CD4-positive, alpha-beta T cell treated with Interleukin-15 for 1 hour (primary cell): ENCODE measurements at places on chromosomes 16 and 17.

DNA sequence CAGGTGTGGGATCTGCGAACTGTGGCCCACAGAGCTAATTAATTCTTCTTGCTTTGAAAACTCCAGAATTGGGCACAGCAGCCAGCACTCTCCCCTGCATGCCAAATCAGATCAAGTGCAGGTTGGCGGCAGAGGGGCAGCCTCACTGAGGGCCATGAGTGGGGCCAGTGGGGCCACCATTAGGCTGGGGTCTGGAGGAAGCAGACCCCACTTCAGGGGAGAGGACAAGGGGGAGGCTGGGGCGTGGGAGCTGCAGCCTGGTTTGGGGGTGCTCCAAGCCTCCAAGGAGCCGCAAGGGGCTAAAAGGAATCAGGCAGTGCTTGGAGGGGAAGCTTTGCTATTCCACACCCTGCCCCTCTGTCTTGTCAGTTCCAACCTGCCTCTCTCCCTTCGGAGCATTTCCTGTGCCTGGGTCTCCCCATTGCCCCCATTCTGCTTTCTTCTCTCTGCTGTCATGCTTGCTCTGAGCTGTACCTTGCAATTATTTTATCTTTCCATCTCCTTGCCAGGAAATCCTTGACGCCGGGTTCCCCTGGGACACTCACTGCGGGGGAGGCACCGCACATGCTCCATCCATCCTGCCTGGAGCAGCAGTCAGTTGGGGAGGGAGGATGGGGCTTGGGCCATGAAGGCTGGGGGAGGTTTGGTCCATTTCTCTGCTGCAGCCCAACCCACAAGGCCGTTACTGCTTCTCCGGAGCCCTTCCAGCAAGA lies 3.3 kb upstream of the ABCC3 start:
- no peak for DNase-seq

- DNase-seq: no peak
Observed at GRCh38 chr17:78241277-78242023, 10.0 kb downstream of the TMEM235 start.

GRCh38 chr16:87395181-87395842 lies 3.2 kb downstream of the MAP1LC3B start:
- DNase-seq: no peak

DNA sequence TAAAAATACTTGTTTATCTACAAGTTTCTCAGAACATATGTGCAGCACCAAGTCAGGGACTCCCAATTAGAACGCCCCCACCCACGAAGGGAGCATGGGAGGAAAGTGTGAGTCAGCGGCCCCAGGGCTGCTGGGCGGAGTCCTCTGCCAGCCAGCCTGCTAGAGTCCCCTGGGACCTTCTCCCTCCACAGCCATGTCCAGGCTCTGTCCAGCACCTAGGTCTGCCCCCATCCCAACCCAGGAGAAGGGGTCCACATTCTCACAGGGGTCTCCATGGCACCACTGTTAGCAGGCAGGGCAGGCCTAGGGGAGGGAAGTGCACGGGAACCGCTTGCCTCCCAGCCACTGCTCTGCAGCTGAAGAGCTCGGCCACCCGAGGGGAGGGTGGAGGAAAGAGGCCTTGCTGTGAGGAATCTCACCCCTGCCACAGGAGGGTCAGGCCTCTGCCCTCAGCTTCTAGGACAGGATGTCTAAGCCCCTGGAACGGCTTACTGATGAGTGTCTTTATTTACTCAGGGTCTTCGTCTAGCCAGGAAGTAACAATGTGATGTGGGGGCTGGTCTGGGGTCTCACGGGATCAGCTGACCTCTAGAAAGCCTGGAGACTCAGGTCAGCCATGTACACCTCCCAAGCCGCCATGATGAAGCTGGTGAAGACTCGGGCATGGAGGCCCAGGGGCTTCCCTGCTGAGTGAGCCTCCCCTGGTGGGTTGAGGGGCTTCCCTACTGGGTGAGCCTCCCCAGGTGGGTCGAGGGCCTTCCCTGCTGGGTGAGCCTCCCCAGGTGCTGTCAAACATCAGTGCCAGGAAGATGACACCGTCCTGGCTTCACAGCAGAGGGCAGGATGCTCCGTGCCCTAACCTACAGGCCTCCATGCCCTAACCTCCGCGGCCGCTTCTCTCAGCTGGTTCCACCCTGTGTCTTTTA lies 190.3 kb downstream of the RBFOX3 start:
- no peak for DNase-seq

DNA sequence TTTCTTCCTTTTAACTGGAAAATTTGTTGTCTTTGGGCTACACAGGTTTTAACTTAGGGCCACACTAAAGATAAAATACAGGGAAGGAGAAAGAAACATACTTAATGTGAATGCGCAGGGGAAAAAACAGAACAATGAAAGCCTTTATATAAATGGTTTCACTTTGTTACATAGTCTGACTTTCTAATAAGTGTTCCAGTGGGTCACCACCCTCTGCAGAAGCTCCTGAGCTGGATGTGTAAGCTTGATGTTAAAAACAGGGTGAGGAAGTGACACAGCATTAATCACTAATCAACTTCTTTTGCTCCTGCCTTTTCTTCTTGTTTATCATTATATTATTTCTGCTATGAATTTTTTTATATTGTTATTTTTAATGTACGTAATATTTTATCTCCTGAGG lies 445.6 kb upstream of the CA10 start:
- no peak for DNase-seq
